ENCODE measurements at places on chromosomes 3 and 15. TPM values are rescaled to one million over a fixed set of nuclear protein-coding genes. Genes with fewer than 3 reads are reported as not detected.

The CHAC1 gene
- 0.92 TPM for total RNA-seq

The BFSP2 gene
- 3.1 TPM for total RNA-seq

The LDHAL6B gene
- not detected for total RNA-seq

The AMOTL2 gene
- total RNA-seq: 27.5 TPM

- no peak for DNase-seq
These were observed 270.0 kb upstream of the HES1 start for GRCh38 chr3:193865896-193866480.

DNA sequence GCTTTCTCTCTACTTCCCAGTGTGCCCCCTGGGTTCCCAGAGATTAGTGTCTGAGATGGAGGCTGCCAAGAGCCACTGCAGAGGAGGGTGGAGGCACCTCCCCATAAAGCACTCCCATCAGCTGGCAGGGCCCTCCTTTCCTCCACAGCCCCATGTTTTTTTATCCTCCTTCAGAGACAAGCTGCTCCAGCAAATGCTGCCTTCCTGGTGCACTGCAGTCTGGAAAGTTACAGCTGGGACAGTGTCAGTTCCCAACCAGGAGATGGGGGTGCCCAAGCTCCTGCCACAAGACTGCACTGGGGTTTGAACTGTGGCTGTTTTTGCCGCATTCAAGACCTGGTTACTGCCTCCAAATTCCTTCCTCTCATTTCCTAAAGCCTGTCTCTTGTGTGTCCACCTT lies 206.1 kb downstream of the CADPS start:
- no peak for DNase-seq

DNA sequence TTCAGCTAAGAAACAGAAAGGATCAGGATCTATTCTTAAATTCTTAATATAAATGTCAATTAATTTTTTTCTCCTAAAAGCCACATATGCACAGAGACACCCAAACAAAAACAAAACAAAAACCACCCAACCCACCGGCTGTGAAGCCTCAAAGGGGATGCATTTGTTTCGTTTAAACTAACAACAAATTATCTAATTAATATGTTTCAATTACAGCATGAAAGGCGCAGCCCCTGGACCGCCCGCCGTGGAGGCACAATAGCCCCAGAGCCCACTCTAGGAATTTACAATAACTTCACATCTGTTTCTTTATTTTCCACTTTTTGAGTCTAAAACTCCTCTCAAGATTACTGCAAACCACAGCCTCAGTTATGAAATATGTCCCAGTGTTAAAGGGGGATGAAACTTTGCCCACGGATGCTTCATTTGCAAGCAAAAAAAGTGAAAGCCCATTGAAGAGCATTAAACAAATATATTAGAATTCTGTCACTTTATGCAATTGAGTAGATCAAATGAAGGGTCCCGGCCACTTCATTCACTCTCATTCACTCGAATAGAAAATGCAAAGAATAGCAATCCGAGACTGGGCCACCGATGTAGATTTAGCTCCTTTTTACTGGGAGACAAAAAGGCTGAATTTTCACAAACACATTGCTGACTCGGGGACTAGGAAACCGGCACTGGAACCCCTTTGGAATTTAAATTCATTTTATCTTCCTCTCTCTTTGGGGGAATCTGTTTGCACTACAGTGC lies 6.0 kb downstream of the FOXB1 start:
- no peak for DNase-seq

GRCh38 chr15:26087881-26088280 lies 224.8 kb upstream of the ATP10A start:
- DNase-seq: no peak

DNA sequence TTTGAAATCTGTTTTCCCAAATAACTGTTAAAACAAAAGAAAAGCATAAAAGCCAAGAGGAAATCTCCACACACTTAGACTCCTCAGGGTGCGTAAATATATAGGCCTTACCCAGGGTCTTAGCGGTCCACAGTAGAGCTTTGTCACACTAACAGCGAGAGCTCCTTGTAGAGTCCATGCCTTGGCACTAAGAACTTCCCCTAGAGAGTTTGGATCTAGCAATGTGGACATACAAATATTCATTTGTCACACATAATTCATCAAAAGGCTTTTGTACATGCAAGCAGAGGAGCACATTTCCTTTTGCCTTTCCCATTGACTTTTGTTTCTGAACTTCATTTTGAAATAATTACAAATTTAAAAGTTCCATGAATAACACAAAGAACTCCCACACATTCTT lies 11.0 kb upstream of the SLMAP start:
- no peak for DNase-seq

GRCh38 chr3:167406876-167407492 lies 26.9 kb upstream of the ZBBX start:
- no peak for DNase-seq

Data from spleen (tissue), 13 donors.